GM12892 (cell line): ENCODE measurements at places on chromosomes 13 and 19.

- no peak for DNase-seq
Observed at GRCh38 chr19:35478794-35479677, 11.2 kb downstream of the KRTDAP start.

- no peak for DNase-seq
Observed at GRCh38 chr13:108345016-108345415, 75.5 kb downstream of the TNFSF13B start.

DNA sequence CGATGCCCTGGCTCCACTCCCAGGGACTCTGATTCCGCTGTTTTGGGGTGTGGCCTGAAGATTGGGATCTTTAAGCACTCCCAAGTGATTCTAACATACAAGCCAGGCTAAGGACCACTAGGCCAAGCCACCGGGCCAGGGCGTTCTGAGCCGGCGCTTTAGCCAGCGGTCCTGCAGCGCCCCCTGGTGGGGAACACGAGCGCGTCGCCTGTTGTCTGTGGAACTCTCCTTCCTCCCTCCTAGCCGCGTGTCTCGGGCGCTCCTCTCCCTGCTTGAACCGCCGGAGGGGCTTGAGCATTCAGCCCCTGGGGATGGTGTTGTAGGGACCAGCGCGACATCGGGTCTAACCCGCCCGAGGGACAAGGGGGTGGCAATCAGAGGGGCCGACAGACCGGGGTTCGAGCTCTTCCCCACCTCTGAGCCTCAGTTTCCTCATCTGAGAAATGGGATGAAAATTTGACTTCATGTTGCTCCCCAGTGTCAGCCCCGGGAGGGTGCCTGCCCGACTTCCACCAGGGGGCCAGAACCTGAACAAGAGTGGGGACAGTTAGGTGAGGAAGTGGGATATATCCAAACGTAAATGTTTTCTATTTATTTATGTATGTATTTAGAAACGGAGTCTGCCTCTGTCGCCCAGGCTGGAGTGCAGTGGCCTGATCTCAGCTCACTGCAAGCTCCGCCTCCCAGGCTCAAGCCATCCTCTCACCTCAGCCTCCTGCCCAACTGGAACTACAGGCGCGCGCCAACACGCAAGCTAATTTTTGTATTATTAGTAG is 18.0 kb upstream of the PNMA8B start:
- DNase-seq = peak; percentile 72

DNA sequence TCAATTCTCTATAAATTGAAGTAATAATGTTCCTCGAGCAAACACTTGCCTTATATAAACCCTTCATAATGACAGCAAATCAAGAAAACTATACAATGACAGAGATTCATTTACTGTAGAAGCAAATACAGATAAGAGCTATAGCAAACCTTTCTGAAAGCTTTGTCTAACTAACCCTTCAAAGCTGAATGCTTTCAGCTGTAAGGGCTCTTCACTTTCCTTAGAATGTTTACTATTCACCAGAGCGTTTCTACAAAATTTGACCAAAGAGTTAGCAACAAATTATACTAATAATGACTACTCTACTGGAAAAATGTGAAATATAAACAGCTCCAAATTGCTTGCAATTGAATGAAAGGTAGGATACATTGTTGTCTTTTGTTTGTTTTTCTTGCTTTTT is 218.1 kb downstream of the SLITRK5 start:
- DNase-seq = no peak

DNA sequence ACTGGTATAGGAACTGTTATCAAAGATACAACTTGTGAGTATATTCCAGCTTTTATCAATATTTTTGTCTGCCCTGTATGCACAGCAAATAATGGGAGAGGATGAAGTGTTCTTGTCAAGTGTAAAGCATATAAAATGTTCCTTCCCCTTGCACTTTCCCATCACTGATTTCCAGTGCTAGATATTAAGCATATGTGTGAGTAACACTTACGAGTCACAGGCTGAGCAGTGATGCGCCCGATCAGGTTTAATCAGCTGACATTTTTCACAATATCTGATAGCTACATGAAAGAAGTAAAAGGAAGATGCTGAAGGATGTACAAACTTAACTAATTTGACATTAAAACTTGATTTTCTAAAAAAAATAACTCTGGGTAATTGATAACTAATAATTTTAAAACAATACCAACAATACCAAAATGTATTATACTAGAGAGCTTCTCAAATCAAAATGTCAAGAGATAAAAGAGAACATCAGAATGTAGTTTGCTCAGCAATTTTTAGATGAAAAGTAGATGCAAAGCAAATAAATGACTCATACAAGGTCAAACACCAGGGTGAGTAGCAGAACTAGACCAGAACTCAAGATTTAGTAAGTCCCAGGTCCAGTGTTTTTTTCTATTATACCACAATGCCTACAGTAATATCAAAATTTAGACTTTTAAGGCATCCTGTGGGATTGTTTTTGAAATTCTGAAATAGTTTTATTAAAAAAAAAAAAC is 56.4 kb downstream of the ZDHHC20 start:
- DNase-seq = no peak

- no peak for DNase-seq
Observed at GRCh38 chr13:112446347-112446861, 70.2 kb downstream of the SPACA7 start.

DNA sequence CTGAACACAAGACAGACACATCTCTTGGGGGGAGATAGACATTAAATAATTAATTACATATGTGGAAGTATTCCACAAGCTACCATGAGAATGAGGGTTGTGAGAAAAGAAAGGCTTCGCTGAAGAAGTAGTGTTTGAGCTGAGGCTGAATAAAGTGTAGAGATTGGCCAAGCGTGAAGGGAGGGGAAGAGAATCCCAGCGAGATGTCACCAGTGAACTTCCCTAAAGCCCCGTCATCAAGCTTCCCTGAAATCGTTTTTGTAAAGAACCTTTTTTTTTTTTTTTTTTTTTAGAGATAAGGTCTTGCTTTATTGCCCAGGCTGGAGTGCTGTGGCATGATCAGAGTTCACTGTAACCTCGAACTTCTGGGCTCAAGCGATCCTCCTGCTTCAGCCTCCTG is 235.2 kb downstream of the KCNRG start:
- no peak for DNase-seq

GRCh38 chr19:51163257-51163656 is 21.2 kb downstream of the SIGLEC7 start:
- no peak for DNase-seq

DNA sequence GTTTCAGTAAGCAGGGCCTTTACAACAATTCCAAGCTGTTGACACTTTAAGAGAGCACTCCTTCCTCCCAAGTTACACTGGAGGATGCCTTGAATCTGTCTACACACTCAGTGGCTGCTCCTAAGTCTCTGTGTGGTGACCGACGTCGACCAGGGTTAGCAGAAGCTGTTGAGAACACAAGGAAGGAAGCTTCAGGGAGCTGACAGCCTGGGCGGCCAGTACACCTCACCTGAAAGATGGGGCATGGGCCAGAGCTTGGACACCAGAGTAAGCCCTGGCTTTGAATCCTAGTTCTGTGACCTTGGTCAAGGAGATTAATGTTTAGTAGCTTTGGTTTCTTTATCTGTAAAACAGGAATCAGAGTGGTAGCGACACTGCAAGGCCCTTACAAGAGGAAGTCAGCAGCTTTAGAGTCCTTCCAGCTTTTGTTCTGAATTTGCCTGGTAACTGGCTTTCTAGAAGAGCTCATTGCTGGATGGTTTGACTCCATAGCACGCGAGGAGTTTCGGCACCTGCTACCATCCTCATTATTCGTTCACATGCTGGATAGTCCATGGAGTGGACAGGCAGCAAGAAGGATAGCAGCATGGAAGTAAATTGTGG is 214.2 kb downstream of the FGF9 start:
- no peak for DNase-seq

GRCh38 chr13:88461272-88462009 is 790.3 kb downstream of the SLITRK5 start:
- DNase-seq = no peak

DNA sequence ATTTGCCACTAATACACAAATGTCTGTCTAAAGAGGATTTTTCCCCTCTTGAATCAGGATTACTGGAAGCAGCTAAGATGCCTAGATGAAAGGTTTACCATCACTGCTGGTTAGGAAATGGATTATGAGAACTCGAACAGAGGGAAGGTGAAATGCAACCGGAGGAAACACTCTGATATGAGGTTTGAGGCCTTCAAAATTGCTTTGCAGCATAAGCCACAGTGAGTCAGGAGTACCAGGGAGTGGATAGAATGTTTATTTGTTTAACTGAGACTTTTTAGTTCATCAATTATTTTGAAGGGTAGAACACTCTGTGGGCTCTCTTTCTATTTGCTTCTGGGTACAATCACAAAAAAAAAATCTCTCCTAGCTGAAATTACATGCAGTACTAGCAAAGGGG is 18.1 kb downstream of the CDADC1 start:
- DNase-seq = no peak

DNA sequence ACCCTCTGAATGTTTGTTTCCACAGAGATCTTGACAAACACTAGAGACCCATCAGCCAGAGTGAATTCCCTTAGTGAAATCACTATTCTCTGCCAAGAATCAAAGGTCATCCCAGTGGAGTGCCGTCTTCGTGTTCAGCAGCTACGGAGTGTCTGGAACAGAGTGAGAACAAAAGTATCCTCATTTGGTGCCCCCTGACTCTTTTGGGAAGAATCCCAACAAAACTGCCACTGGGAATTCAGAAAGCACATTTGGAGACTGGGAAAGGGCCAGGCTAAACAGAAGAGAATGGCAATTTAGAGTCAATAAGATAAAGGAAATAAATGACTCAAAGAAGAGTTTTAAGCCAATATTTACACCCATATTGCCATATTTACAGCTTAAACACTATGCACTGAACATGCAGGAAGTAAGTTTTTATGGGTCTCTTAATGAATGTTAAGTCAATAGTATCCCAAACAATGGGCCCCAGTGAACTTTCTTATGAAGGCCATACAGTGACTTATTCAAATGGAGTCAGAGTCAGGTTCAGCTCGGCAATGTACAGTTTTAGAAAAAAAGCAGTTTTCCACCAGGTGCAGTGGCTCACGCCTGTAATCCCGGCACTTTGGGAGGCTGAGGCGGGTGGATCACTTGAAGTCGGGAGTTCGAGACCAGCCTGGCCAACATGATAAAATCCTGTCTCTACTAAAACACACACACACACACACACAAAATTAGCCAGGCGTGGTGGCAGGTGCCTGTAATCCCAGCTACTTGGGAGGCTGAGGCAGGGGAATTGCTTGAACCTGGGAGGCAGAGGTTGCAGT is 392.6 kb downstream of the KLF5 start:
- no peak for DNase-seq

- DNase-seq = no peak
Observed at GRCh38 chr13:83547043-83547442, 335.2 kb downstream of the SLITRK1 start.

DNA sequence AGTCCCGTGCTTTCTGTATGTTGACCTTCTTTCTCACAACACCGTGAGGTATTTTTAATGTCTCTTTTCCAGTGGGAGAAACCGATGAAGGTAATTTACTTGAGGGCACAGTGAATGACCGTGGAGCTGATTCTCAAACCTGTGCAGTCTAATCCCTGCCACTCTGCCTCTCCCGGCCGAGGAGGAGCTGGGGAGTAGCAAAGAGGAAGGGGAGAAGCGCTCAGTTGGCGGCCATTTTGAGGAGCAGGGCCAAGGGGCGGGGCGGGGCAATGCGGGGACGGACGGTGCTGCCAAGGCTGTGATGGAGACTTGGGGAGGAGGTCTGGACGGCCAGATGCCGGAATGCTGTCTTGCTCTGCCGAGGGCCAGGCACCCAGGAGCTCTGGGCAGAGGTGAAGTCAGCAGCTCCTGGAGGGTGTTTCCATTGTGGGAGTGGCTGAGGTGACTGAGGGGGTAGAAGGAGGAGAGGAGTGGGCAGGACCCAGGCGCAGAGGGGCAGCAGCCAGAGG is 12.4 kb upstream of the RANBP3 start:
- no peak for DNase-seq
